ENCODE measurements at places on chromosomes 13 and 19. TPM values are rescaled to one million over a fixed set of nuclear protein-coding genes. Genes with fewer than 3 reads are reported as not detected.

Gene PPM1N
- 1.6 TPM for total RNA-seq

Gene RDH8
- not detected for total RNA-seq

Gene NLRP12
- 0.09 TPM for total RNA-seq

Gene YJEFN3
- 4.6 TPM for total RNA-seq

Gene PCSK4
- total RNA-seq, result 3.2 TPM

Gene ZNF154
- 0.67 TPM for total RNA-seq

Gene ACP7
- not detected for total RNA-seq

Gene ATF5
- total RNA-seq, result 13.2 TPM

Gene SOHLH2
- not detected for total RNA-seq

Gene MBD3
- total RNA-seq, result 57.5 TPM

Gene PCDH8
- total RNA-seq, result 0.12 TPM

Gene CATSPERD
- total RNA-seq, result not detected

Gene ICAM4
- total RNA-seq, result 0.53 TPM

Gene ZNF772
- 3.2 TPM for total RNA-seq

Gene OR7D2
- not detected for total RNA-seq

Gene ATXN8OS
- not detected for total RNA-seq

Gene TEKTIP1
- total RNA-seq, result 2.2 TPM
